Renal pelvis (tissue), 12 donors: ENCODE measurements at places on chromosomes 3 and 15. TPM values are rescaled to one million over a fixed set of nuclear protein-coding genes. Genes with fewer than 3 reads are reported as not detected.

DNA sequence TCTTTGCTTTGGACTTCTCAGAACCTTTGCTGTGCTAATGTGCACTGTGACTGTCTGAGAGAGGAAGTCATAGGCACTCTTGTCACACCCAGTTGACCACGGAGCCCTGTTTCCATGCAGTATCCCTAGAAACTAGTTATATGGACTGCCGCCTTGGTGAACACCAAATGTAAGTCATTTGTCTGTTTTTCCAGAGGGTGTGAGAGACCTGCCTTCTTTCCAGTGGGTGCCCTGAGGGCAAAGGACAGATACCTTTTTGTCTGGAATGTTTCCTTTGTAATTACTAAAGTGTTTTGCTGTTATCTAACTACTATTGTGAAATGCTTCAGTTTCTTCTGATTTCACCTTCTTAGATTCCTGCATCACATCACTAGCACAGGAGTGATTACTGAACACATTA, 91.8 kb downstream of the LARS2 start:
- peak; percentile 28 for DNase-seq

DNA sequence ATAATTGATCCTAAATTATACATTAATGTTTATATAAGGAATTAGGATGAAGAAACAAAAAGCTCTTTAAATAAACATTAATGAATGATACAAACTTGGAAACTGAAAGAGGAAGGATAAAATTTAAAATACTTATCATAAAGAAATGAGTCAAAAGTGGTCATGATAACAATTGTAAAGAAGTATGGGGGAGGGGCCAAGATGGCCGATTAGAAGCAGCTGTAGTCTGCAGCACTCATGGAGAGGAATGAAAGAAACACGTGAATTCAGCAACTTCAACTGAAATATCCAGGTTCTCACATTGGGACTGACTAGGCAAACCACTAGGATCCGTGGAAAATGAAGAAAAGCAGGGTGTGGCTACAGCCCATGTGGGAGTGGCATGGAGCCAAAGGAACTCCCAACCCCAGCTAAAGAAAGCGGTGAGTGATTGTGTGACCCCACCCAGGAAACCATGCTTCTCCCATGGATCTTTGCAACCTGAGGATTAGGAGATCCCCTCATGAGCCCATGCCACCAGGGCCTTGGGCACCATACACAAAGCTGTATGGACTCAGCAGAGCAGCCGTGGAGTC, 13.1 kb upstream of the CP start:
- DNase-seq: no peak

DNA sequence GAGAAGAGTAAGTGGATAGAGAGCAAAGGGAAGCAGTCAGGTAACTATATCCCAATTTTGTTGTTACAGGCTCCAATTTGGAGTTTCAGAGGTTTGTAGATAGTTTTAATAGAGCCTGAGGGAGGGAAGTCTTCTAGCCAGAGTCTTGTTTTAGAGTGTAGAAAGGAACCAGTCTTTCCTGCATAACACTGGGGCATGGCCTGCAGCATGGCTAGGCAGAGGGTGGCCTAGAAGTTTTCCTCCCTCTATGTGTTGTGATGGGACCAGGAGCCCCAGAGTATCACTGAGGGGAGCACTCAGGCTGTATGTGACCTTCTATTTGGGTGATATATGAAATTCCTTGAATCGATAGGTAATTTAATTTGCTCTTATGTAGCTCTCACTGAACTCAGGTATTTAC, 22.5 kb upstream of the GABRR3 start:
- no peak for DNase-seq

GOLGA8T gene
- polyA plus RNA-seq: 0.71 TPM

DNA sequence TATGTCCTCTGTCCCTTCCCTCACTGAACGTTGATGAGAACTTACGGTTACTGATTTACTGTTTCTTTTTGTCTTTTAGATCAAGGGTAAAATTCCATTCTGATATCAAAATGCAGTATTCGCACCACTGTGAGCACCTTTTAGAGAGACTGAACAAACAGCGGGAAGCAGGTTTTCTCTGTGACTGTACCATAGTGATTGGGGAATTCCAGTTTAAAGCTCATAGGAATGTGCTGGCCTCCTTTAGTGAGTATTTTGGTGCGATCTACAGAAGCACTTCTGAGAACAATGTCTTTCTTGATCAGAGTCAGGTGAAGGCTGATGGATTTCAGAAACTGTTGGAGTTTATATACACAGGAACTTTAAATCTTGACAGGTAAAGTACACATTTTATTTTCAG, 990 bp downstream of the MYNN start:
- DNase-seq: no peak

- DNase-seq: no peak
Measured at GRCh38 chr3:37811625-37812498, 49.8 kb upstream of the CTDSPL start.

GRCh38 chr3:120680193-120680894, 1.7 kb downstream of the HGD start:
- DNase-seq: no peak

GRCh38 chr15:38048001-38048455, 113.6 kb downstream of the TMCO5A start:
- no peak for DNase-seq

DNA sequence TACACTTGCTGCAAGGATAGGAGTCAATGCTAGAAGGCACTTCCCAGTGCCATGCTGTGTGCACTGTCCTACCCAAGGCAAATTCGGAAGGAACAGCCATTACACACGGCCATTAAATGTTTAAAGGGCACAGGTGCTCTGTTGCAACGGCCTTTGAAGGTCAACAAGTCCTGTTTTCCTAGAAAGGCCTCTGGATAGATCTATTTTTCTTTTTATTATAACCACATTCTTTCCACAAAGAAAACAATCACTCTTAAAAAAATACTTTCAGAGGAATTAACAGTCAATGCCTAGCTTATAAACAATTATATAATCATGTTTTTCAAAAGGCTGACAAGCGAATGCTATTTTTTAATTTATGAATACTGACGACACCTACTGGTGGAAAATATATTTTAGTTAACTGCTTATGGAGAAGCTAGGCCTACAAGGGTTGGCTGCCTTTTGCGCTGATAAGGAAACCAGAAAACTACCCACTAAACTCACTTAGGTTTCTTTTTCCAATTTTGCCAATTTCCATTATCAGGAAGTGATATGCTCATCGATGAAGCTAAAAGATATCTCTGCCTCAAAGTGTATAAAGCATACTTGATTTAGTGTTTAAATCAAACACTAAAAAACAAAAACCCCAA, 2.4 kb downstream of the ARHGEF3 start:
- DNase-seq: peak; percentile 73

DNA sequence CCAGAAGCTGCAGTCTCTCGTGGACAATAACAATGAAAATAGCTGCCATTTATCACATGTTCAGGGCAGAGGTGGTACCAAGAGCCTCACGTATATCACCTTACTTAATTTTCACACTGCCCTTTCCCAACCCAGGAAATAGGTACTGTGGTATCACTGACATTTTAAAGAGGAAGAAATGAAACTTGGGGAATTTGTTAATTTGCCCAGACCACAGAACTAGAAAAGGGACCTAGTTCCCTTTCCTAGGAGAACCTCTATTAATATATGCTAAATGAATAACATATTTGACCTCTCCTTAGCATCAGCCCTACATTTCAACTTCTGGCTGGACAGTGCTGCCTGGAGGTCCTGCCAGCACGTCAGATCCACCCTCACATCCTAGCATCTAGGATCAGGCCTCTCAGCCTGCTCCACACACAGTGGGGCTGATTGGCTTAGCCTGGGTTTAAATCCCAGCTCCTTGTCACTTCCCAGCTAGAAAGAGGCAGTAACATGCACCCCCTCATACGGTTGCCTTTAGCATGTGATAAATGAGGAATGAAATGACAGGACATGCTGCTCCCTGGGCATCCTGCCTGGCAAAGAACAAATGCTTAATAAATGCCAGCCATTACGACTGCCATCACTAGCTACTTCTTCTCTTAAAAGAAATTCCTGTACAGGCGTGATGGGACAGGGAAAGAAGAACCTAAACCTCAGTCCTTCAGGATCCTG, 95.1 kb upstream of the TNFAIP8L3 start:
- DNase-seq: no peak

TMEM207 gene
- 17.8 TPM for polyA plus RNA-seq

DNA sequence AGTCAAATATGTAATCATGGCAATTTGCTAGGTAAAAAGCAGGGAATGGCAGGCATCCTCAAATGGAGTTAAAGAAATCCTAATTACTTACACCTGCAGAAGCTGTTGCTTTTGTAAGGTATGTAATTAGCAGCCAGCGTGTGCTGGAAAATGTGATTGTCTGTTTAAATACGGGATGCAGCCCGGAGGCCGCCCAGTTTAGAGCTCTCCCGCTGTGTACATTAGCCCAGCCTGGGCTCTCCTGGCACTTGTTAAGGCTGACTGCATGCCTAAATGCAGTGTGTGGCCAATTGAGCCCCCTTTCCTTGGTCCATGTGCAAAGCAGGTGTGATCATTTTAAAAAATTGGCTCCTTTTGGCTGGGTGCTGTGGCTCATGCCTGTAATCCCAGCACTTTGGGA, 9.0 kb downstream of the DPH3 start:
- no peak for DNase-seq

DNA sequence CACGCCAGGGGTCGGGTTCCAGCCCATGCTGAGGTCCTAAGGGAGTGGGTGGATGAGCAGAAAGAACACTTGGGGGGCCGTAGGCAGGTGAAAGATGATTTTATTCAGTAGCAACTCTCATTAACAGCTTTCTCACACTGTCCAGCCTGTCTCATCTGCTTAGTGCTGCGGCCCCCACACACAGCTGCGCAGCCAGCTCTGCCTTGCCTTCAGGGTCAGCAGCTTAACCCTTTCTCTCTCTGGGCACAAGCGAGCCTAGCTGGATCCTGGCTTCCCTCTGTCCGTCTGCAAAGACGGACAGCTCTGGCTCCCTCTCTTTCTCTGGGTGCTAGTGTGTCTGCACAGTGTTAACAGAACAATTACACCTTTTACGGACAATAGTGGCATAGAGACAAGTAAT, 21.3 kb downstream of the NPAP1 start:
- DNase-seq: no peak

GRCh38 chr3:12139111-12139511, 19.6 kb downstream of the TIMP4 start:
- DNase-seq: peak; percentile 45

DNA sequence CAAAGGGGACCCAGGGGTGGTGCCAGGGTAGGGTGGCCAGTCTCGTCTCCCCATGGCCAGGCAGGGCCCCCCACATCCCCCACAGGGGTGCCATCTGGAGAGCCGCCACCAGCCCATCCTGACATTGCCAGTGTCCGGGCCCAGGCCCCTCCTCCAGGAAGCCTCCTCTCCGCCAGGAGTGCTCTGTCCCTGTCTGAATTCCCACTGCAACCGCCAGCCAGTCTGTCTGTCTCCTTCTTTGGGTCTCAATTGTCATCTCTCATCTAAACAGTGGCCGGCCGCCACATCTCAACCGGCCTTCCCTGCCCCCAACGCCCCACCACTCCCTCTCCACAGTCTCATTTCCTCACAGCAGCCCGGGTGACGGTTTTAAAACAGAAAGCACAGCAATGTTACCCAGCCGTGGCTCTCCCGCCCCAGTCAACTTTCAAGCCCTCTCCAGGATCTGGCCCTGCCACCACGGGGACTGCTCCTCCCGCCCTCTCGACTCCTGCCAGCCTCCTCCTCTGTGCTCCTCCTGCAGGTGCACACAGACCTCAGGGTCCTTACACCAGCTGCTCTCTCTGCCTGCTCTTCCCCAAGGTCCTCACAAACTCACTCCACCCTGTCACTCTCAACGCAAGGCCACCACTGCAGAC, 57.0 kb downstream of the IQSEC1 start:
- no peak for DNase-seq

THPO gene
- polyA plus RNA-seq: 2.7 TPM

DNA sequence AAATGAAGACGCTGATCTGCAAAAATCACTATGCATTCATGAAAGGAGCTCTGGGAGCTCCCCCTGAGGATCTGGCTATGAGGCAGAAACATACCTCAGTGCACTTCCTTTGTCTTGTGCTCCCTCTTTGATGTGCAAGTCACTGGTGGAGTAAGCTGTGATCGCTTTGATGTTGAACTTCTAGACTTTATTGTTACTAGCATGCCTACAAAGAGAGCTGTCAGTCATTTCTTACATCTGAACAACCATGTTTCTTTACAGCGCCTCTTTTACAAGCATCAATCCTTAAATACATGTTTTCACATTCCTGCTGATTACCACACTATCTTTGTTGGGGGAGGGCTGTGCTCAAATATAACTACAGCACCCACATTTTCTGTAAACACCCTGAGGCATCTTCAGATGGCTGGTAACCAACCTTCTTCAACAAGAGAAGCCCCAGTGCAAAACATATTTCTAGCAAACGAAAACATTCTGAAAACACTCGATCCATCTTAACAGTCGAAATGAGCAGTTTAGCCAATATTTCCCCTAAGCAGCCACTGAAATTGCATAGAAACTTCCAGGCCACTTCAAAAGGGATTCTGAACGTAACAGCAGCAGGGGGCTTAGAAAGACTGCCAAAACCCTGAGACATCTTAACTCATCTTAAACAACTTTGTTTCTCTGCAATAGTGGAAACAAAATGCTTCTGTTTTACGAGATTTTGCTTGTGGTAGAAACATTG, 101.9 kb upstream of the ICE2 start:
- no peak for DNase-seq

DNA sequence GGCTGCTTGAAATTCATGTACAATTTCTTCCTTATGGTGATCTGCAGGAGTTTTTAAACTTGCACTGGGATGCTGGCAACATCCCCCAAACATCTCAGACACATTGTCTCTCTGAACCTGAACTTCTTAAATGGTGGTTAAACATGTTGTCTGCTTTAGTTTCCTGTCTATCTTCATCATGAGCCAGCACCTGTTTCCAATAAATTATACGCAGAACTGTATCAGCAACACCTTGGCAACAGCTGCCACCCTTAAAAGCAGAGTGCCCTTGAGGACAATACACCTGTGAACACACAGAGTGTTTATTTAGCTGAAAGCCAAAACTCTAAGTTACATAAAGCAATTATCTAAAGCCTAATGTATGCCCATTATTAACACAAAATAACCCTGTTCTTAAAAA, 242.9 kb downstream of the WNT5A start:
- DNase-seq: no peak

- DNase-seq: no peak
Measured at GRCh38 chr3:172939651-172940293, 189.2 kb downstream of the ECT2 start.

GRCh38 chr15:92921215-92922131, 21.3 kb downstream of the CHD2 start:
- DNase-seq: no peak

GRCh38 chr3:157649511-157649910, 146.3 kb upstream of the VEPH1 start:
- no peak for DNase-seq

DNA sequence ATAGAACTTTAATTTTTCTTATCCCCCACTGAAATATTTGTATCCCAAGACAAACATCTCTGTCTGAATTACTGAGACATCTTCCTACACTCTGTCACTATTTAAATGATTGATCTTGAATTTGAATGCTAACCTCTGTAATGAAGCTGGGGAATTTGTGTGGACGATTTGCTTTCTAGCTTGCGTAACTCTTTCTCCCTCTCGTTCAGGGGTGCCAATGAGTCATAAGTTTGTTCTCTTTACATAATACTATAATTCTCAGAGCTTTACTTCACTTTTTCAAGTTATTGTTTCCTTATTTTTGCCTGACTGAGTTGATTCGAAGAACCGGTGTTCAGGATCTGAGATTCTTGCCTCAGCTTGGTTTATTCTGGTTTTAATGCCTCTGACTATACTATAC, 783.3 kb upstream of the CADM2 start:
- DNase-seq: no peak
